ENCODE measurements at places on chromosomes 11 and 22.

DNA sequence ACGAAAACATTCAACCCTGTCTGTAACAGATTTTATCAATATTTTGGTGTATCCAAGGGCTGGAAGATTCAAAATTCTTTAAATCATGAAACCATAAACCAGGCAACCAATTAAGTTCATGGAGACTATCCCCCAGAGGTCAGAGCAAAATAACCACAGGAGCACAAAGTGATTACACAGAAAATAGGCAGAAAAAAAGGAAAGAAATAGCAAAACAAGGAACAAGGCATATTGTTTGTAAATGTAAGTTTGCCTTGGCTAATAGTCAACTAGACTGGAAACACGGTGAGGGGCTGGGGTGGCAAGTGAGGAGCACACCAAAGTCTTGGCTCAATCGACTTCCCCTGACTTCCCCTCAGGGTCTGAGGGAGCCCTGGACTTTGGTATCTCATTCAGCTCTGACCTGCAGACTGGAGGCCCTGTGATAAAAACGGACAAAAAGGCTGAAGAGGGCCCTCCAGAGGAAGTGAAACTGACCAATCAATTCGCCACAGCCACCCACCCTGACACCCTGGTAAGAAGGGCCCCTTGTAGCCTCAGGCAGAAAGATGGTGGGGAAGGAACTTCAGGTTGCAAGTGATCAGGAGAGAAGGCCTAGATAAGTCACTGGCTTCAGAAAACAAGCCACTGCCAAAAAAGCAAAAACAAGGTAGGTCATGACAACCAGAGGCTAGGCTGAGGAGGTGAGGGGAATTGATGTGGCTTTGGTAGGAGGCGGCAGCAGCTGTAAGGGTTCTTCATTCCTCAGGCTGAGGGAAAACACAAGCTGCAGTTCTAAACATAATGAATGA is 1.8 kb downstream of the SIK3 start:
- no peak for DNase-seq

DNA sequence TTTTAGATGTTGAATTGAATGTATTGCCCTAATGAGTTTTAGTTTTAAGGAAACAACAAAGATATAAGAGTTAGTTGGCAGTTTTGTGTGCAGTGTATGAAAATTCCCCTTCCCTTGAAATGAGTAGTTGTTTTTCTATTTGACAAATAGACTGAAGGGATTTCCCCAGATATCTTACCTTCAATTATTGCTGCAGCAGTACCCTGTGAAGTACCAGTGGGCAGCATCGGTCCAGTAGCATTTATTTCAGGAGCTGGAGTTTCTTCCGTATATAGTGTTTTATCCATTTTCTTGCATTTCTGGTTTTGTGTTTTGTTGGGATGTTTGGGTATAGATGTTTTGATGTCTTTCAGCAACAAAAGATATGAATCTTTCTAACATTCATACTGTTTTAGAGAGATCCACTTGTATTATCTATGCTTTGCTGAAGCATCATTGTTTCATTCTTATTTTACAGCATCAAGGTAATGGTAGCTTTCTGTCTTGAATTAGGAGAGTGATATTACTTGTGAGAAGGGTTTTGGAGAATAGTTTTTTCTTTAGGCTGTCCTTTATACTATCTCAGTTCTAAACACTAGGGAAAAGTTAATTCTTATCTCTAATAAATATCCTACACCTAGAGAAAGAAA is 7.4 kb downstream of the KMT2A start:
- DNase-seq, result no peak

DNA sequence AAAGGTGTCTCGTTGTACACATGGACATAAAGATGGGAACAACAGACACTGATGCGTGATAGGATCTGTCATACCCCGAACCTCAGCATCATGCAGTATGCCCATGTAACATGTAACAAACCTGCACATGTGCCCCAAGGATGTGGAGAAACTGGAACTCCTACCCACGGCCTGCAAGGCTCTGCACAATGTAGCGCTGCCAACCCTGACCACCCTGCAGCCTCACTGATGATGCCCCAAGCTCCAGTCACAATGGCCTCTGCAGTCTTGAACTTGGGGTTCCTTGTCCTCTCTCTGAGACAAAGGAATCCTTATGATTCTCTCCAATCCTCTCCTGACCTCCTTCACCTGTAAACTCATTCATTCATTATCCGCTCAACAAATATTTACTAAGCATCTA is 14.2 kb downstream of the LMO1 start:
- no peak for DNase-seq

GRCh38 chr11:78465169-78465942 is 47.7 kb upstream of the GAB2 start:
- DNase-seq, result no peak

- DNase-seq, result no peak
Observed at GRCh38 chr22:42719133-42719532, 1.5 kb downstream of the A4GALT start.

DNA sequence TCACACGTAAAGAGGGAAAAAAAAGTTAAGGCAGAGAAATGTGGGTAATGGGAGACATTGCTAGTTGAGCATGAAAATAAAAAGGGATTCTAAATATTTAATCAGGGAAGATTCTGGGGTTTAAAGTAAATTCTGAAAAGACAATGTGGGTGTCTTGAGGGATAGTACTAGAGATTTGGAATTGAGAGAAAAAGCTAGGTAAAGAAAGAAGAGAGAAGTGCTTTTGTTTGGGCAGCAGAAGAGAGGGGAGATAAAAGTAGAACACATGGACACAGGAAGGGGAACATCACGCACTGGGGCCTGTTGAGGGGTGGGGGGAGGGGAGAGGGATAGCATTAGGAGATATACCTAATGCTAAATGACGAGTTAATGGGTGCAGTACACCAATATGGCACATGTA is 3.5 kb upstream of the YPEL4 start:
- no peak for DNase-seq

DNA sequence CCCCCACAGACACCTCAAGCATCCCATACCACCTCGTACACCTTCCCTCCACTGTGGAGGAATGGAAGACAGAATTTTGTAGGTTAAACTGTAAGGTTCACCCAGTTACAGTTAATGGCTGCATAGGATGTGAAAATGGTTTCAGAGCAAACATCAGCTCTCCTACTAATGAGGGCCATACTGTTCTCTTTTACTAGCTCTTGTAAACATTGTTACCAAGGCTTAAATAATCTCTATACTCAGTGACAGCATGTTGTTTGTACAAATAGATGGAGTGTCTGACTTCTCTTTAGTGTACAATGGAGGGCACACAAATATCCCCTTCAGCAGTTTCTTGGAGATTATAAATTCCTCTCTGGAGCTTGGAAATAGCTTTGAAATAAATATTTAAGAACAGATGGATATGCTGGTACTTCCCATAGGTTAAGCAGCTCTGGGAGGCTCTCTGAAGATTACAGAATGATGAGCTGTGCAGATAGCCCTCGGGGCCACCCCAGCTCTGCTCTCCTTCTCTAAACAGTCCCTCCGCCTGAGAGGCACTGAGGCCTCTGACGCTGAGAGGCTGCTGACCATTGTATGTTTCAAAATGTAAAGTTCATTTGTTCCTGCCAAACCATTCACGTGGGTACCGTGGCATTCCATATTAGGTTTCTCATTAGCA is 25.7 kb downstream of the TTC12 start:
- DNase-seq, result no peak

DNA sequence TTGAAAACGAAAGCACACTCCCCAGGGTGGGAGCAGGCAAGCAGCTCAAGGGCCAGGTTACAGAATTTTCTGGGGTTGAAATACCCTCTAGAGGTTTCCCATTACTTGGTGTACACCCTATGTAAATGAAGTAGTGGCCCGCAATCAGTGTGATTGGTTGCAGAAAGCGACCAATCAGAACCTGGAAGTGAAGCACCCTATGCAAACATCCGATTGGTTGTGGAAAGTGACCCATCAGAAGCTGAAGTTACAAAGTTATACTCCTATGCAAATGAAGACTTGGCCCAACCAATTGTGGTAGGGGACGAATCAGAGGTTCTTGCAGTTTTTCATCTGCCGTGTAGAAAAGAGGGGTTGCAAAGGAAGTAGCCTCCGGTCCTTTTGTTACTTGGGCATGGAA is 19.2 kb downstream of the PRR5 start:
- no peak for DNase-seq

DNA sequence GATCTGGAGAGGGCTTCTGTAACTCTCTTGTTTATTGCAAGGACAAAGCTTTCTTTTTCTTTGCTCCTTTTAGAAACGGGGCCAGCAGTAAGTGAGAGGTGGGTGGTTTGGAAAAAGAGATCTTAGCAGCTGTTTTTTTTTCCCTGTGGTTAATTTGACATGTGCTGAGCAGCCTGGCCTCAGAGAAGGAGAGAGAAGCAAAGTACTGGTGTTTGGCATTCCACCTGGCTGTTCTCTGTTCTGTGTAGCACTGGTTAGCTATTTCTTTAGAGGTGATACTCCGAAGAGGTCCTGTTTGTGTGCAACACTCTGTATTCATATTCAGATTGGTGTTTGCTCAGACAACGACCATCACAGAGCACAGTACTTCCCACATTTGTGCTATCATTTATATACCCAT is 80.8 kb upstream of the SORL1-AS1 start:
- DNase-seq, result no peak

GRCh38 chr22:25182131-25183110 is 17.2 kb upstream of the CRYBB3 start:
- no peak for DNase-seq

DNA sequence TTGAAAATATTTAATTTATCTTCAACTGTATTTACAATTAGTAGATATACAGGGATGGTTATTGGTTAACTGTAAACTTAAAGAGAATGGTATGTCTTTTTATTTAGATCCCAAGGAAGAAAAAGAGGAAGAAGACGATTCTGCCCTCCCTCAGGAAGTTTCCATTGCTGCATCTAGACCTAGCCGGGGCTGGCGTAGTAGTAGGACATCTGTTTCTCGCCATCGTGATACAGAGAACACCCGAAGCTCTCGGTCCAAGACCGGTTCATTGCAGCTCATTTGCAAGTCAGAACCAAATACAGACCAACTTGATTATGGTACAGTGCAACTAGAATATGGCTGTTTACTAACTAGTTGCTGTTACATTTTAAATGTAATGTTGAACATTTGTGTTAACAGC is 12.7 kb upstream of the CNTF start:
- DNase-seq, result no peak

DNA sequence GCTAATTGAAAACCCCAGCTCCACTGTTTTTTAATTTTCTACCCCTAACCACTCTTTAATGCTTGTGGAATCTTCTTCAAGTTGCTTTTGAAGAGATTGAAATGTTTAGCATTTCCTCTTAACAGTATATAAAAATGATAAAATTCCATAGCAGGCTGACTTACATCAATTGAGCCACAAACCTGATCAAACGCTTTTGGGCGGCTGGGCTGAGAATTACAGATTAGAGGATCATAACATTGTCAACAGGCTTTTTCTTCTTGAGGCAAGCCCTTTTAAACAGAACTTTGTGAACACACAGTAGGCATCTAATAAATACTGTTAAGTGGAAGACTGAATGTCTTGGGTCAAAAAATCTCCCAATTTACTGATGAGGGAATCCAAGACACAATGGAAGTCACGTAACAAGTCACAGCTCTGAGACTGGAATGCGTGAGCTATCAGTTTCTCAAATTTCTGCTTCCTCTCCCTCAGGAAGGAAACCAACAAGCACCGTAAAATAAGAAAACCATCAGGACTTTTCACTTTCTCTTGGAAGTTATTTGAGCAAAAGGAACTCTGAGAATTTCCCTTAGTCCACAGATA is 50.0 kb upstream of the CCDC89 start:
- no peak for DNase-seq

DNA sequence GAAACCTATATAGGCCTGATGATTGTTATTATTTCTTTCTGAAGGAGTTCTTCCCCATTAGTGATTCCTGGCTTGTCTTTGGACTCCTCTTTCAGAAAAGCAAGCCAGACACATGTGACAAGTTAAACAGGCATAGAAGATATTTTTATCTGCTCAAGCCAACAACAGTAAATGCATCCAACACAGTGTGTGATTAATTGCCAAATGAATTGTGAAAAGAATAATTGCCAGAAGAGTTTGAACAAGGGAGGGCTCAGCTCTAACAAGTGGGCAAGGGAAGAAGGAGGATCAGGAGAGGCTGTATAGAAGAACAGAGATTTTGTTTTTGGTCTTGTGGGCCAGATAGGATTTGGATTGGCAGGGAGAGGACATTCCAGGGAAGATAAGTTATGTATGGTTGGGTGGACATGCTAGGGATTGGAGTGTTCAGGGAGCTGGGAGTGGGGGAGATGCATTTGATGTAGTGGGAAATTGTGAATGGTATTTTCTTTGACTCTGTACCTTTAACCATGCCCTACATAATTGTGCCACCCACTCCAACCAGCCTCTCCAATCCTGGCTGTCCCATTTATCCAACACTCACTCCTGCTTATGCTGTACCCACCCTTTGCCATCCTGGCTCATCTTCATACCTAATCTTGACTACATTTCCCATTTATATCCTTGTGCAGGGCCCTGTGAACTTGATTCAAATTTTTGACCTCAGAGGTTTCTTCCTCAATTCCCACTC is 172.8 kb downstream of the RRAS2 start:
- no peak for DNase-seq

- DNase-seq, result no peak
Observed at GRCh38 chr11:95500466-95500865, 269.5 kb upstream of the SESN3 start.

- DNase-seq, result no peak
Observed at GRCh38 chr11:2361565-2361964, 15.5 kb upstream of the CD81 start.

DNA sequence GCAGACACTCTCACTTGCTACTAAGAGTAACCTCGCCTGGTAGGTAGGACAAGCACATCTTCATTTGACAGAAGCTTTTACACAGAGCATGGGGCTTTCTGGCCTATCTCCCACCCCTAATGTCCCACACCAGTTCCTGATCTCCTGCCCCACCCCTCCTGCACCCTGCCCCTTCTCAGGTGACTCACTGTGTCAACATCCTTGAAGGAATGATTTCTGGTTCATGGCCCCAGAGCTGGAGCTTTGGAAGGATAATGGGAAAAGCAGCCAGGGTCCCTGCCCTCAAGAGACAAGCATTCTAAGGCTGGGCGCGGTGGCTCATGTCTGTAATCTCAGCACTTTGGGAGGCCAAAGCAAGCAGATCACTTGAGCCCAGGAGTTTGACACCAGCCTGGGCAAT is 47.2 kb downstream of the LRFN4 start:
- no peak for DNase-seq

GRCh38 chr11:69645801-69646492 is 5.0 kb downstream of the CCND1 start:
- no peak for DNase-seq

GRCh38 chr11:130999086-130999485 is 82.8 kb upstream of the SNX19 start:
- DNase-seq, result no peak

GRCh38 chr11:103582351-103582909 is 454.0 kb upstream of the DDI1 start:
- DNase-seq, result no peak

DNA sequence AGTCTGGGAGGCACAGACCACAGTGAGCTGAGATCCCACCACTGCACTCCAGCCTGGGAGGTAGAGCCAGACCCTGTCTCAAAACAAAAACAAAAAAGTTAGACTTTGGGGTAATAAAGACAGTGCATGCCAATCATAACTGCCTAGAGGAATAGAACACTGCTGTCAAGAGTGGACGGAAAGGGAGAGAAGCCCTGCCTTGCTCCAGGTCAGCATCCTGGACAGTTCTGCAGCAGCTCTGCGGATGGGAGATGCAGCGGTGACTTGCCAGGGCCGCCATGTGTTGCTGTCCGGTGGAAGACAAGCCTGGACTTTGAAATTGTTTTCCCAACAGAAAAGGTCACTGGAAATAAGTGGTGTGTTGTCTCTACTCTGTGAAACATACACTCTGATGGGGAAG is 618.2 kb downstream of the TBC1D22A start:
- DNase-seq, result no peak

Data from activated CD4-positive, alpha-beta T cell treated with anti-CD3 and anti-CD28 coated beads for 24 hours (primary cell).